Substantia nigra (tissue), 51 donors: ENCODE measurements at places on chromosomes 3 and 15.

DNA sequence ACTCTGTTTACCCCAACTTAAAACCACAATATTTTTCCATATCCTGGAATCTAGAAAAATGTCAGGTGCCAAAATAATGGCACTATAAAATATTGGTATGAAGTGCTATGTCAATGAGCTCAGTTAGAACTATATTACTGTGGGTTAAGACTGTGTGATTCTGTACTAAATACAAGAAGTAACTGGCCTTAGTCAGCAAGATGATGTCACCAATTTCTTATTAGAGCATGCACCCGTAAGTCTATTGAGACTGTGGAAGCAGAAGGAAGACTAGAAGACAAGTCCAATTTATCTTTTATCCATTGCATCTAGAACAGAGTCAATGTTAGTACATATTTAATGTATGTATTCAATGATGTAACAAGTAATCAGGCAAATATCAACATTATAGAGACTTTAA, 25.0 kb downstream of the LRRC58 start:
- DNase-seq, result no peak

DNA sequence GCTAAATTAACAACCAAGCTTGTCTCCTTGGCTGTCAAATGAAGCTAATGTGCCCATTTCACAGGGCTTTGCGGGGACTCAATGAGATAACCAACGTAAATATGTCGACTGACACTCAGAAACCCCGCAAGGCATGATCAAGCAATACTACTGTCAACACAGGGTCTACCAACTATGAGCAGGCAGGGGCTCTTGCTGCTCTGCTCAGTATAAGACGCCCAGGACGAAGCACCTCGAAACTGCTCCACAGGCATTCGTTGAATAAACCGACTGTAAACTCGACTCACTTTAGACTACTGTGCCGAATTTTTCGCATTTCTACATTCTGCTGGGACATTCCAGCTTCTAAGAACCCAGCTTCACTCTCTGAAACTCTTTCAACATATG, 55.0 kb downstream of the FEZF2 start:
- DNase-seq, result no peak

DNA sequence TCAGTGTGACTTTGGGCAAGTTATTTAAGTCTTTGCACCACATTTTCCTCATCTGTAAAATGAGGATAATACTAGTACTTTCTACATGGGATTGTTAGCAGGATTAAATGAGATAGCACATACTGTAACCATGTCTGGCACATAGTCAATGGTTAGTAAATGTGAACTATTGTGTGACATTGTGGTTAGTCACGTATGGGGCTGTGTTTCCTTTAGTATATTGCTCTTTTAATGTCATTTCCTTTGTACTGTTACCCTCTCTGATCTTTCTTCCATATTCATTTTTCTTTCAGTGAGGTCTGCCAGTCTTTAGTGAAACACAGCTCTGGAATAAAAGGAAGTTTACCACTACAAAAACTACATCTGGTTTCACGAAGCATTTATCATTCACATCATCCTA, 21.4 kb downstream of the OPA1 start:
- no peak for DNase-seq

- no peak for DNase-seq
Observed at GRCh38 chr15:29635513-29636098, 186.7 kb downstream of the TJP1 start.

DNA sequence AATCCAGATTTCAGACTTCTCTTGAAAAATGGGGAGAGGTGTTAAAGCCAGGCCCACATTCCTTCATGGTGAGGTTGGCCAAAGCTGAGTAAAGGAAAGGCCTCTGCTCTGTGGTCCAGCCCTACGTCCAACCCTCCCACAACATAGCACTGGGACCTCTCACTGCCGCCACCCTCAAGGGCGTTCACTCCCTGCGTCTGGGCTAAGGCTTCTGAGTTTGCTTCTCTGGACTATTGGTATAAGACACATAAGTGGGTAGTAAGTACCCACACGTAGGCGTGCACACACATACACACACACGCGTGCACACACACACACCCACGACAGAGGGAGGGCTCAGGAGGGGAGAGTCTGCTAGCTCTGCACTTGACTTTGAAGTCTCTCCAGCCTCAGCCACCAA, 80.2 kb upstream of the PXYLP1 start:
- no peak for DNase-seq

- DNase-seq, result peak; percentile 65
Observed at GRCh38 chr3:28575746-28576613, 227.4 kb upstream of the AZI2 start.

DNA sequence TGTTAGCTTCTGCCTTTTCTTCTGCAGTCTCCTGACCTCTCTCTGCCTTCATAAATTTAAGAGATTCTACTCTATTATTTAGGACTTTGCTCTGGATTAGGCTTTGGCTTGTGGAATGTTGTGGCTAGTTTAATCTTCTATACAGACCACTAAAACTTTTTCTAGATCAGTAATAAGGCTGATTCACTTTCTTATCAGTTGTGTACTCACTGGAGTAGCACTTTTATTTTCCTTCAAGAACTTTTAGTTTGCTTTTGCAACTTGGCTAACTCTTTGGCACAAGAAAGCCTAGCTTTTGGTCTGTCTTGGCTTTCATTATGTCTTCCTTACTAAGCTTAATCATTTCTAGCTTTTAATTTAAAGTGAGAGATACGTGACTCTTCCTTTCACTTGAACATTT, 265.5 kb upstream of the TBC1D5 start:
- DNase-seq, result no peak

DNA sequence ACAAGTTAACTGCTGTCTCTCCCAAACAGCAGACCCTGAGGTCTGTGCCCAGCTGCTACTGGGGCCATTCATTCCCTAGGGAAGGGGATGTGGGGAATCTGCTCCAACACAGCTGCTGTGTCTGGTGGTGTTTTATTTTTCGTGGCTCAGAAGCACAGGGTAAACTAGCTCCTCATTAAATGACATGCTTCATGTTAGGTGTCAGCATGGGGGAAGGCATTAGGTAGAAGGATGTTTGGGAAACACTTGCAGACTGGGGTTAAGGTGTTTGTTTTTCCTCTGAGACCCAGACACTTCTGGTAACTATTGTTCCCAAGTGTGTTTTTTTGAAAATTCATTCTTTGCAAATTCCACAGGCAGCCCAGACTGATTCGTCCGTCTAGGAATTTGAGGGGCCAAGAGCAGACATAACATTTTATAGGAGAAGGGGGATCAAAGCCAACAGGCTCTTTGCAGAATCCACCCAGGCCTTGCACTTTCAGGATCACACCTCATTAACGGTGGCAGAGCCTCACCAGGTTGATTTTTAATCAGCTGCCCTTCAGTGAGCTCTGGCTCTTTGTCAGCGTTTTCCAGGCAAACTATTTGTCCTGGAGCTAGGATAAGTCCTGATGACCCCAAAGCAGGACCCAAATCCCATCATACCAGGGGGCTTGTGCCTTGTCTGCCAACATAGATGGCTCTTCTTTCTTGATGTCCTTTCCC, 65.4 kb upstream of the ITGA11 start:
- DNase-seq, result no peak

GRCh38 chr15:29681946-29682345, 140.3 kb downstream of the TJP1 start:
- DNase-seq, result no peak

DNA sequence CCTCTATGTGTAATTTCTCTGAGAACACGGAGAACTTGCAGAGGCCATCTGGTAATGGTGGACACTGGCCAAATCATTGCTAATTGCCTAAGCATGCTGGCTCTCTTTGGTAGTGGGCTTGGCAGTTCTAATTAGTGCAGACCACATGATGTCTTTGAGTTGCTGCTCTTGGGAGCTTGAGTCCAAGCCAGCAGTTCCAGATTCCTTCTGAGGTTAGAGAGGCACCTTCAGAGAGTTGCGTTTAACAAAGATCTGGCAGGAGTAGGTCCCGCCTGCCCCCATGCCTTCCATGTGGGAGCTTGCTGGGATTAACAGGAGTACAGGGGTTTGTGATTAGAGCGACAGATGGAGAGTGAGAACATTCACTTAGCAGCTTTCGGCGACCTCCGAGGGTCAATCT, 449.0 kb upstream of the LMCD1 start:
- no peak for DNase-seq

DNA sequence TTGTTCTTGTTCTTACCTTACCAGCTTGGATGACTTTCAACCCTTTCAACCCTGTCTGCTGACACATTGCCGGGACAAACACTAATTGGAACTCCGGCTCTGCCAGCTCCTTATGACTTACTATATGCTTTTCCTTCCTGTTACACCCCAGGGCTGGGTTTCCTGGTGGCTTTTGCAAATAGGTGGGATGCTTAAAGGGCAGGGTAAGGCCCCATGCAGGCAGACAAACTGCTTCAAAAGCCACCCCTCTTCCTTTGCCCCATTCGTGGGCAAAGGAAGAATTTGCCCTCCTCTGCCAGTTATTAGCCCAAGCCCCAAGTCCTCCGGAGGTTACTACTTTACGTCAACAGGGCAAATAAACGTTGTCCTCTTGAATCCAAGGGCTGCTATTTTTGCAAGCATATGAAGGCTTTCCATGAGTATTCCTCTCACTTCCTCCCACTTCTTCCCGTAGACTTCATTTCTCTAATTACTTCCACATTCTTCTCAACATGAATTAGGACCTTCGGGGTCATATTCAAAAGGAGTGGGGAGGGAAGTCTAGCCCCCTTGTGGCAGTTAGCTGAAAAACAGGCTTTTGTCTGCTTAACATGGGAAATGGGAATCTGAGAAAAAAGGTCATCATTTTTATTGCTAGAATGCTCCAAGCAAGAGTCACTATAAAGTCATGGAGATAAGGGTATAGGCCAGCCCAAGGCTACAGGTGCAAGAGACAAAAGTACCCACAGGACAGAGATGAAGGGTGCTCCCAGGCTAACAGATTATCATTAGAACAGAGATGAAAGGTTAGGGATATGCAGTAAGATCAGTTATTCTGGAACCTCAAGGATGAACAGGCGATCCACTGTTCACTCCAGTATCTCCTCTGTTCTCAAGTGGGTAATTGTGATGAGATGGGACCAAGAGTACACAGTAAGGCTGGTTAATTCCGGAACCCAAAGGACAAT, 56.3 kb upstream of the FSTL1 start:
- DNase-seq, result no peak

DNA sequence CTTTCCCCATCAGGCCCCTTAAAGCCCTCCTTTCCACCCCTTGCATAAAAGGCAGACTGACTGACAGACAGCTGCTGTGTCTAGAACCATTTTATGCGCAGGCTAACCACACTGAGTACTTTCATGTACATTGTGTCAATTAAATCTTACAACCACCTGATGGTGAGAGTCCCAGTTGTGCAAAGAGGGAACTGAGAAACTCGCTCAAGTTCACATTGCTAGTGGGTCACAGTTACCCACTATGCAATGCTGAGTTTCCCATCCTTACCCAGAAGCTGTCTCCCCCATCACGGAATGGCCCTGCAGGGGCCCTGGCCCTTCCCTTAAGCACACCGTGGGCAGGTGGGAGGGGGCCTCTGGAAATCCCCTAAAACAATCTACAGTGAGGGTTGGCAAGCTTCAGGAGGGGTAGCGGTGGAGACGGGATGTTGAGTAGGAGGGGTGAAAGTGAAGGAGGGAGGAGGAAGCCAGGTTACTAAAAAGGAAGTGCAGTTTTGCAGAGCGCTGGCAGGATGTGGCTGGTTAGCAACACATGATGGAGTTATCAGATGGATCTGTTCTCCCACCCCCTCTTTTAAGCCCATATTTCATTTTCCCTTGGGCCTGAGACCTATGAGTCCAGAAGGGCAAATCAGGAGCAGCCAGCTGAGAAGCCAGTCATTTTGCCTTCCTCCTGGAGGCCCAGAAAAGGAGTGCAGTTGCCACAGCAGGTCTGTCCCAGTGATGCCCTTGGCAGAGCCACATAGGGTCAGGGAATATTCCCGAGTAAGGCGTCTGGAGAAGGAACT, 30.0 kb downstream of the STARD5 start:
- no peak for DNase-seq

GRCh38 chr3:37574177-37574943, 287.3 kb upstream of the CTDSPL start:
- DNase-seq, result no peak

DNA sequence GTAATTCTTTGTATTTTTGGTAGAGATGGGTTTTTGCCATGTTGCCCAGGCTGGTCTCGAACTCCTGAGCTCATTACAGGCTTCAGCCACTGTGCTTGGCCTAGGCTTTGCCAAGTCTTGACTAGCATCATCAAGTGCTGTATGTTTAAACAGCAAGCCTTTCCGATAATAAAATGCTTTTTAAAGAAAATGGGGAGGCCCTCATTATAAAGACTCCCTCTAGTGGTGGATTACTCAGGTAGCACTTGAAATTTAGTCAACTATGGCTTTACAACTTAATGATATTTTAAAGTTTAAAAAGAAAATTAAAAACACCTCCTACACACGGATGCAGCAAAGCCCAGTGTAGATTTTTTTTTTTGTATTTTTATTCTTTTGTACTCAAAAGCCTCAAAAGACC, 213.6 kb downstream of the GAP43 start:
- DNase-seq, result no peak

- DNase-seq, result peak; percentile 37
Observed at GRCh38 chr3:28916713-28917499, 364.0 kb upstream of the RBMS3 start.

DNA sequence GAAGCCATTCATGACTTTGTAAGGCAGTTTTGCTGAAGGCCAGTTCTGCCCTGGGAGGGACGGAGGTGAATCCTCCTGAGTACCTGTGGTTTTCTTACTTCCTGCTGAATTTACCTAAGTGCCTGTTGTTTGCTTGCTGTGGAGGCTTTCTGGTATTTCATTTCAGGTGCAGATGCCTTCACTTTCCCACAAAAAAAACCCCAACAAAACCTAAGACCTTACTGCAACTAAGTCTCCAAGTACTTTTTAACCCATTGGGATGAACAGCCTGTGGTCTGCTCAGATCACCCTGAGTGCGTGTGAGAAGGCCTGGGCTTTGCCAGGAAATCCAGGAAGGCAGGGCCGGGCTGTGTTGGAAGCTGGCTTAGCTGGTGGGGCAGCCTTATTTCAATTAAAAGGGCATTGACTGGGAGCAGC, 65.3 kb downstream of the IGF1R start:
- no peak for DNase-seq

DNA sequence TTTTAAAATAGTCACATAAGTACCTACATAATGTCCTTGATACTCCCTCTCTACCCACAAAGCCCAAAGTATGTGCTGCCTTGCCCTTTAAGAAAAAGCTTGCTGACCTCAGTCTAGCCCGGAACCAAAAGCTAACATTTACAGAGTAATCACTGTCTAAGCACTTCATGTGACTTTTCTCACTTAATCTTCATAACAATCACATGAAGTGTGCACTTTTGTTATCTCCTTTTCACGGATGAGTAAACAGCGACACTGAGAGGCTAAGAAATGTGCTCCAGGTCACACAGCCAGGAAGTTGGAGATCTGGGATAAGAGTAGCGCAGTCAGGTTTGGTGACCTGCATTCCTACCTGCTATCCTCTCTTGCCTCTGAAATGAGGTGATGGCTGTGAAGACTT, 194.0 kb downstream of the ITPR1 start:
- DNase-seq, result no peak

- peak; percentile 16 for DNase-seq
Observed at GRCh38 chr15:33126559-33127290, 67.8 kb downstream of the FMN1 start.
